Kidney tubule cell (primary cell): ENCODE measurements at places on chromosomes 1 and 21.

DNA sequence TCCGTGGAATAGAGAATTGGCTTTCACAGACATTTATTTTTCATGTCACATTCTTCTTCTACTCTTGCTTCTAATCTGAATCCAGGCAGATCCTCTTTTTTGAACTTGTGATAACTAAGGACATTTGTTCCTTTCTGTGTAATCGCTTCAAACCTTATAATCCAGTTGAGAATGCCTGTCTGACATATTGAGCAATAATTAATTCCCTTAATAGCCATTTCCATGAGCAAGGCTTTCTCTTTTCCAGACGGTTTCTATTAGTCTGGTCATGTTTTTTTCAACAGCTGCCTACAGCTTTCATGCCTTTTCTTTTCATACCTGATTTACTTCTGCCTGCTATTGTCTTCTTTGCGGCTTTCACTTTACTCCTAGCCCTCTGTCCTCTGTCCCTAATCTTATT is 163.4 kb downstream of the CYYR1 start:
- no peak for DNase-seq

DNA sequence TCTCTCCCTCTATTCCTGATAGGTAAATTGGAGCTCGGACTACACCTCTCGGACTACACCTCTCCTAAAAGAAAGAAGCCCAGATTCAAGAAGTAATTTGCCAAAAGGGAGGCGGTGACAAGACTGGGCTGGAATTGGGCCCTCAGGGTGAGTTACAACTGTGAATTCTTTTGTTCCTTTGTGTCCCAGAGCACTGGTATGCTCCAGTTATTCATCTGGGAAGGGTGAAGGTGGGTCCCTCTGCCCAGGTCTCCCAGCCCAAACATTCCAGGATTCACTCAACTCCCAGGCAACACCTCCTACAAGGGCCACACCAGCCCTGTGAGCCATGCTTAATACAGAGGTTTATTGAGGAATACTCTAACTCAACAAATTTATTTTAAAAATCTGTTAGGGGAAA is 69.2 kb downstream of the LMX1A start:
- no peak for DNase-seq

- DNase-seq: peak; percentile 38
Measured at GRCh38 chr1:187928288-187928687, 1099.5 kb downstream of the PLA2G4A start.

DNA sequence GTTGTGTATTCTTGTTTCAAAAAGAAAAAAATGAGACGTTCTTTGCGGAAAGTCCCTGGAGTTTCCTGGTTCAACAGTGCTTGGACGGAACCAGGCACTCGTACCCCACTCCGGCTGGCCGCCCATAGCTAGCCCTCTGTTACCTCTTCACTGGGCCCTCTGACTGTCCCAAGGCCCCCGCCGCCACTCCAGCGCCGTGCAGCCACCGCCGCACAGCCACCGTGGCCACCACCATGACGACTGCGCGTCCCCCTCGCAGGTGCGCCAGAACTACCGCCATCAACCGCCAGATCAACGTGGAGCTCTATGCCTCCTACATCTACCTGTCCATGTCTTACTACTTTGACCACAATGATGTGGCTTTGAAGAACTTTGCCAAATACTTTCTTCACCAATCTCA is 9.6 kb downstream of the SNIP1 start:
- DNase-seq: no peak
